ENCODE measurements at places on chromosomes 1 and 21.

- DNase-seq = no peak
These were observed 283.6 kb upstream of the USP25 start for GRCh38 chr21:15446223-15446622.

DNA sequence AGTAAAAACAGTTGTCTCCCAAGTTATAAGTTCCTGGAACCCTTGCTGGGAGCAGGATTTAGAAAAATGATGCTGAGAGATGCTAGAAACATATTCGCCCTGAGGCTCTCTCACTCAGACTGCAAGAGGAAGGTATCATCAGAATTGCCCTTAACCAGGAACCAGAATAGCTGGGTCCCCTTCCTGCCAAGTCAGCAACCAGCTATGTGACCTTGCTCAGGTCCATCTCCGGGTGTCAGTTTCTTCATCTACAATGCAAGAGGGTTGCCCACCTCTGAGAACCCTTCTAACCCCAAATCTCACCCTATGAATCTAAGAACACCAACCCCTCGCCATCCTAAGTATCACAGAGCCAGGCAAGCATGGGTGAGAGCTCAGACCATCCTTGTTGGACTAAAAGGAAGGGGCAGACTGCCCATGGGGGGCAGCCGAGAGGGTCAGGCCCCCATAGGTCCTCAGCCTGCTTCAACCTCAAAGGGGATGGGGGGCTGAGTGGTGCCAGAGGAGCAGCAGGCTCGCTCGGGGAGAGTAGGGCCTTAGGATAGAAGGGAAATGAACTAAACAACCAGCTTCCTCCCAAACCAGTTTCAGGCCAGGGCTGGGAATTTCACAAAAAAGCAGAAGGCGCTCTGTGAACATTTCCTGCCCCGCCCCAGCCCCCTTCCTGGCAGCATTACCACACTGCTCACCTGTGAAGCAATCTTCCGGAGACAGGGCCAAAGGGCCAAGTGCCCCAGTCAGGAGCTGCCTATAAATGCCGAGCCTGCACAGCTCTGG is 390 bp upstream of the S100A9 start:
- DNase-seq = no peak

GRCh38 chr21:42159560-42160110 is 59.3 kb upstream of the ABCG1 start:
- DNase-seq = no peak

- peak; percentile 88 for DNase-seq
These were observed 110.1 kb upstream of the SLC44A3 start for GRCh38 chr1:94709891-94710581.

DNA sequence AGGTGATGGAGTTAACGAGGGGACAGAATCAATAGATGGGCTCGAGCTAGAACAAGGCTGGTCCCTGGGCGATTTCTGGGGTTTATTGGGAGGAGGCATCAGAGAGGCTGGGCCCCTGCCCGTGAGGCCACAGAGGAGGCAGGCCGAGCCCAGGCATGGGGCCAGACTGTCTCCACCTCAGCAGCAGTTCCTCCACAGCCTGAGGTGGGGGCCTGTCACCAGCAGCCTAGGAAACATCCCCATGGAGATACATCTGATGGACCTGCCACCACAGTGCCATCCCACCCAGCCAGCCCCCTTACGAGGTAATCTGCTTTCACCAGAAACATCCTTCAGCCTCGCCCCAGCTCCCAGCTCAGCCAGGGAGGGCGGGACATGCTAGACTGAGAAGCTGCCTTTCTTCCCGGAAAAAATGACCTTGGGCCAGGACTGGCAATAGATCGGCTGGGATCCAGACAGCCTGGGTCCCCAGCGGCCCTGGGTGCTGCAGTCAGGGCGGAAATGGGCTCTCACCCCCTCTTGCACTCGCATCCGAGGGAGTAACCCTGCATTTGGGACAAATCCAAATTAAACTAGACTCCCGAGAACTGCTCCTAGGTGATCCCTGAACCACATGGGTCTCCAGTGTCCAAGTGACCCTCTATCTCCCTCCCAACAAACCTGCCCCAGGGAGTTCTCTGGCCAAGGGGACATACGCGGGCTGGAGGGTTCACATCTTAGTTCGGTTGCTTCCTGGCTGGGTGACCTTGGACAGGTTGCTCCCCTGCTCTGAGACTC is 10.0 kb upstream of the EPHA8 start:
- no peak for DNase-seq
